ENCODE measurements at places on chromosomes 1 and 21. TPM values are rescaled to one million over a fixed set of nuclear protein-coding genes. Genes with fewer than 3 reads are reported as not detected.

- DNase-seq: no peak
- no peaks in the 10 kb centered on the region for H3K36me3 ChIP-seq
- no peak overlapping the region for H3K27ac ChIP-seq
- no peak overlapping the region for H3K4me3 ChIP-seq
- peaks cover 4% of the 10 kb centered on the region for H3K4me1 ChIP-seq
These were observed 28.5 kb upstream of the SDE2 start for GRCh38 chr1:226027538-226028217.

TNFAIP8L2 gene
- total RNA-seq: 29.4 TPM

DNA sequence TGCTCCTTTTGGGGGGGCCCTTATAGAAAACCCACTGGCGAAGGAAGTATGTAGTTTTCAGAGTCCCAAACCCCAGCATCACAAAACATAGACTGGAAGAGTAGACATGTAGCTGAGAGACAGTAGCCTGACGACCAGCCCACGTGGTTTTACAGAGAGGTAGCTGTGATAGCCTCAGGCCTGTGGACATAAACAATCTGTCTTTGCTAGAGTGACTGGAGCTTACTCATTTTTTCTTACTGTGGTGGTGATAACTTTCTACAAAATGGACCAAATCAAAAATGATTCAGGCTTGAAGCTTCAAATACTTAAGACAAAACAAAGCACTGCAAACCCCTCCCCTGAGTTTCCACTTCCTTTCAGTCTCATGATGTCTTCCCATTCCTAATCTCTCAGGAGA lies 497.0 kb downstream of the RWDD3 start:
- H3K4me1 ChIP-seq: no peaks in the 10 kb centered on the region
- no peak overlapping the region for H3K27ac ChIP-seq
- no peaks in the 10 kb centered on the region for H3K36me3 ChIP-seq
- H3K4me3 ChIP-seq: no peak overlapping the region
- no peak for DNase-seq

- no peak overlapping the region for H3K4me3 ChIP-seq
- H3K27me3 ChIP-seq: peaks cover 17% of the 10 kb centered on the region
- no peak for DNase-seq
- peaks cover 4% of the 10 kb centered on the region for H3K4me1 ChIP-seq
These were observed 14.6 kb upstream of the TMEM61 start for GRCh38 chr1:54965624-54966340.

GRCh38 chr1:17688217-17688810 lies 66.8 kb upstream of the ACTL8 start:
- no peak overlapping the region for H3K4me3 ChIP-seq
- H3K4me1 ChIP-seq: no peaks in the 10 kb centered on the region
- no peak overlapping the region for H3K27ac ChIP-seq
- no peak for DNase-seq
- H3K36me3 ChIP-seq: no peaks in the 10 kb centered on the region

PGBD5 gene
- not detected for total RNA-seq

DNA sequence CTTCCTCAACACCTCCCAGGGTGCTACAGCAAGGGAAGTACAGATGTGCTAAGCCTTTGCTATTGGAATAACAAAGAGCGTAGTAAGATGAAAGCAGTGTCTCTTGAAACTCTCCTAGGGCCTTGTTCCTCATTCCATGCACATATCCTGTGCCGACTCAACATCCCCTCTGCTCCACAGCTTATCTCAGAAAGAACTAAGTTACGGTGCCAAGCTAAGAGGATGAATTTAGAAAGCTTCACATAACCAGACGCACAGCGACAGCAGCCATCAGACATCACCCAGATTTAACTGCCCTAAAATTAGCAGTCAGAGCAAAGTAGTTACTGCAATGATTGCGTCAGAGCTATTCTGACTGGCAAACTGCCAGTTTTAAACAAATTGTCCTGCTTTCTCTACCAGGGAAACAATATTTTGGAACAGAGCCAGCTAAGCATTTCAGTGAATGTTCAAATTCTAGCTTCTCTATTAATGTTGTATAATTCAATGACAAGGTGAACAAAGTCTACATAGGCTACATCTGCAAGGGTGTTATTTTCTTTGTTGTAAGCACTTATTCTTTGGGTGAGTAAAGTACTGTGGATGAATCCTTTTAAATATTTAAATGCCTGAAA lies 9.5 kb downstream of the SIPA1L2 start:
- no peak for DNase-seq
- H3K27ac ChIP-seq: no peak overlapping the region
- H3K36me3 ChIP-seq: no peaks in the 10 kb centered on the region
- peaks cover 5% of the 10 kb centered on the region for H3K27me3 ChIP-seq
- H3K4me3 ChIP-seq: no peak overlapping the region

GRCh38 chr1:52706941-52707926 lies 9.1 kb upstream of the COA7 start:
- DNase-seq: no peak
- H3K4me1 ChIP-seq: peaks cover 10% of the 10 kb centered on the region
- H3K36me3 ChIP-seq: no peaks in the 10 kb centered on the region
- no peak overlapping the region for H3K27ac ChIP-seq
- H3K27me3 ChIP-seq: peaks cover 5% of the 10 kb centered on the region

TENT5C gene
- 3.5 TPM for total RNA-seq

DNA sequence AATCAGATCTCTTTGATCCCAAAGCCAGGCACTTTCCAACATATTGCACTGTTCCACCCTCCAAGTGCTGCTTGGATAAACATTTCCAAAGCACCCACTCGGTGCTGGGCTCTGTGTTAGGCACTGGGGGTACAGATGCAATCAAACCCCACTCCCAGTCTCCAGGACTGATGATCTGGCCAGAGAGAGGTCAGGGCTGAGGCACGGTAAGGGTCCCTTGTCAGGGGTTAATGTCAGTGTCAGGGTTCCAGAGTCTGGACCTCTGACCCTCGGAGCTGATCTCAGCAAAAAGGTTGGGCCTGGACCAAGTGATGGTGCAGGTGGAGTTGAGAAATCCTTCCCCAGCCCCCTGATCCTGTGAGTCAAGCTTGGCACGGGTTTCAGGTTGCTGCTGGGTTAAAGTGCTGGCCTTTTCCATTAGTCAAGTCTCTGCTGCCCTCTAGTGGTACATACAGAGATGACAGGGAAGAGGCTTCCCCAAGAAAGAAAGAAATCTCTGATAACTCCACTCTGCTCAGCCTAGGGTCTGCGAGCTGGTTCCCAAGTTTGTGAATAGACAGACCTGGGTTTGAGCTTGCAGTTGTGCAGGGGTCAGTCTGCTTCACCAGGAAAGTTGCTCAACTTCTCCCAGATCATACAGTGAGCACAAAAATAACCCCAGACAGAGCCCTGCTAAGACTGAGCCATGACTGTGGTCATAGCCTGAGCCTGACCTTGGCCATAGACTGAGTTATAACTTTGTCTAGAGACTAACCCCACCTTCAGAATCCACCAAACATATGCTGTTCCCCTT lies 74.6 kb downstream of the DMRTA2 start:
- peaks cover 1% of the 10 kb centered on the region for H3K27me3 ChIP-seq
- no peak overlapping the region for H3K4me3 ChIP-seq
- H3K27ac ChIP-seq: no peak overlapping the region
- no peaks in the 10 kb centered on the region for H3K36me3 ChIP-seq
- peak; percentile 85 for DNase-seq

DNA sequence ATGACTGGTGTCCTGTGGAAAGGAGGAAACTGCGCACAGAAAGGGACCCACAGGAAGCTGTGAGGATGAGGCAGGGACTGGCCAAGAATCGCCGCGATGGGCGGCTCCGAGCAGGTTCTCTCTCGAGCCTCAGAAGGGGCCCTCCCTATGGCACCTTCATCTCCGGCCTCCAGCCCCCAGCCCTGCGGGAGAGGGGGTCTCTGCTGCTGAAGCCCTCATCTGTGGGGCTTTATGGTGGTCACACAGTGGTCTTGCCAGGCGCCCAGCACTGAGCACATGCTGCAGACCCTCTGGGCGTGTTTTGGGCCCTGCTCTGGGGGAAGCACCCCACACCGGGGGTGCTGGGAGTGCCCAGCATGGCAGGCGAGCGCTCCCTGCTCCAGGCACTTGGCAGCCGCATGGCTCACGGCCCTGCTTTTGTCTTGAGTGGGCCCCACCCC lies 86.6 kb upstream of the ACTRT2 start:
- H3K27me3 ChIP-seq: no peaks in the 10 kb centered on the region
- no peak overlapping the region for H3K27ac ChIP-seq
- DNase-seq: no peak
- H3K36me3 ChIP-seq: no peaks in the 10 kb centered on the region
- H3K4me3 ChIP-seq: no peak overlapping the region

PDC gene
- total RNA-seq: not detected

DNA sequence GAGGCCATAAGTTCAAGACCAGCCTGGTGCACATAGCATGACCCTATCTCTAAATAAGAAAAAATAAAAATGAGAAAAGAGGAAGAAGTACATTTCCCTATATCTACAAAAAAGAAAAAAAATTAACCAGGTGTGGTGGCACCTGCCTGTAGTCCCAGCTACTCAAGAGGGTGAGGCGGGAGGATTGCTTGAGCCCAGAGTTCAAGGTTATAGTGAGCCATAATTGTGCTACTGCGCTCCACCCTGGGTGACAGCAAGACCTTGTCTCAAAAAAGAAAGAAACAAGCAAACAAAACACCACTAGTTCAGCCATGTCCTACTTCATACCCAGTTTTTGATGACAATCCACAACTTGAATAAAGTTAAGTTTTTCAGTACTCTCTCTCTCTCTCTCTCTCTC lies 30.7 kb upstream of the TDRD10 start:
- H3K27me3 ChIP-seq: peaks cover 1% of the 10 kb centered on the region
- no peaks in the 10 kb centered on the region for H3K36me3 ChIP-seq
- H3K27ac ChIP-seq: no peak overlapping the region
- peaks cover 7% of the 10 kb centered on the region for H3K4me1 ChIP-seq
- no peak for DNase-seq

FAM72D gene
- total RNA-seq: 7.5 TPM

All from activated CD4-positive, alpha-beta T cell treated with anti-CD3 and anti-CD28 coated beads, Interleukin-2, amount 10 ng/mL, durations not matched to agents 24 days and 14 days (primary cell).